A549 treated with CpdA at 1 μM for 4 hours (cell line): ENCODE measurements at places on chromosomes 4 and X. TPM values are rescaled to one million over a fixed set of nuclear protein-coding genes. Genes with fewer than 3 reads are reported as not detected.

Gene RADX
- 0.05 to 0.12 TPM (median 0.06 TPM) in 3 of 5 replicates, not detected in the others for total RNA-seq

Gene CFI
- 0.26 to 0.69 TPM (median 0.42 TPM) in 5 replicates for total RNA-seq

Gene MAGEB2
- total RNA-seq = not detected in 5 replicates

Gene CT45A10
- total RNA-seq = 0.27 to 0.37 TPM (median 0.29 TPM) in 3 of 5 replicates, not detected in the others

Gene SMIM43
- total RNA-seq = 0.32 to 0.75 TPM (median 0.40 TPM) in 5 replicates

Gene RPA4
- total RNA-seq = 0.15 to 0.36 TPM (median 0.19 TPM) in 5 replicates

Gene PGAM4
- 0.26 to 0.50 TPM (median 0.38 TPM) in 4 of 5 replicates, not detected in the other for total RNA-seq

Gene CT45A1
- 0.11 TPM in 1 of 5 replicates, not detected in the others for total RNA-seq

Gene VCX3A
- total RNA-seq = not detected in 5 replicates

Gene MTTP
- 0.06 TPM in 1 of 5 replicates, not detected in the others for total RNA-seq

Gene DSPP
- total RNA-seq = not detected in 5 replicates

Gene GABRB1
- not detected in 5 replicates for total RNA-seq

Gene DACH2
- total RNA-seq = not detected in 5 replicates

Gene SGMS2
- 14.6 to 22.7 TPM (median 19.9 TPM) in 5 replicates for total RNA-seq

Gene TIGD4
- total RNA-seq = 0.19 to 0.54 TPM (median 0.23 TPM) in 5 replicates

Gene KLF3
- total RNA-seq = 10.5 to 13.2 TPM (median 11.5 TPM) in 5 replicates

Gene NDUFB11
- 130 to 177 TPM (median 174 TPM) in 5 replicates for total RNA-seq

Gene IDS
- total RNA-seq = 99.6 to 116 TPM (median 110 TPM) in 5 replicates
